ENCODE measurements at places on chromosomes 3 and 15. TPM values are rescaled to one million over a fixed set of nuclear protein-coding genes. Genes with fewer than 3 reads are reported as not detected.

Gene LOXL1
- 5.8 TPM for total RNA-seq

- DNase-seq, result no peak
Measured at GRCh38 chr15:68639926-68640600, 61.3 kb downstream of the CORO2B start.

Gene FAM81A
- 2.3 TPM for total RNA-seq

DNA sequence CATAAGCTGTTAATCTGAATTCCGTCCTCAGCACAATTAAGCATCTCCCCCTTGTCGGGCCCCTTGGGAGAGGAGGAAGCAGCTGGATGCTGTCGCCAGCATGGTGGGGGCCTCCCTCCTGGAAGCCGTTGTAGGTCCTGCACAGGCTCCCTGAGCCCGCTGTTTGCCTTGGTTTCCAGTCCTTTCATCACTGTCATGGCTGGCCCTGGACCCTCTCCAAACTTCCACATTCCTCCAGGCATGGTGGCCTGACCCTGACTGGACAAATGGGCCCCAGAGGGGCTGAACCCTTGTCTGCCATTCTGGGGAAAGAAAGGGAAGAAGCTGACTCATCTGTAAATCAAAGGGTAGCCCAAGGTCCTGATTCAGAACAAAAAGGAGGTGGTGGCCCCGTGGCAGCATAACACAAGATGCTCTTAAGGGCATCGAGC, 300.5 kb upstream of the LRRFIP2 start:
- DNase-seq, result no peak

- no peak for DNase-seq
Measured at GRCh38 chr3:144312702-144313101, 341.1 kb downstream of the DIPK2A start.

DNA sequence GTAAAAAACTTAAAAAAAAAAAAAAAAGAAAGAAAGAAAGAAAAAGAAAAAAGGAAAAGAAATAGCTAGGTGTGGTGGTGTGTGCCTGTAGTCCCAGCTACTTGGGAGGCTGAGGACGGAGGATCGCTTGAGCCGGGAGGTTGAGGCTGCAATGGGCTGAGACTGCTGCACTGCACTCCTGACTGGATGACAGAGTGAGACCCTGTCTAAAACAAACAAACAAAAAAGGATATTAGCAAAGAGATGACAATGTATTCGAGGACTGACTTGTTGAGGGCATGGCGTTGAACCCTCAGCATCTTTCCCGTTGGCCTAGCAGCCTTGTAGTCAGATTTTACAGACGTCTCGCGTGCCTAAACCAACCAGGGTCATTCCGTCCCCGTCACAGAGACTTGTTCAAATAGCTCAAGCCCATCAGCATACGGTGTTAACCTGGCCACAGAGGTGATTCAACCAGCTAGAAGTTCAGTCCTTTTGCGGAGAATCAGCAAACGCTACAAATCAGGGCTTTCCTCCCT, 528 bp upstream of the NIT2 start:
- no peak for DNase-seq

Gene LYZL4
- not detected for total RNA-seq

DNA sequence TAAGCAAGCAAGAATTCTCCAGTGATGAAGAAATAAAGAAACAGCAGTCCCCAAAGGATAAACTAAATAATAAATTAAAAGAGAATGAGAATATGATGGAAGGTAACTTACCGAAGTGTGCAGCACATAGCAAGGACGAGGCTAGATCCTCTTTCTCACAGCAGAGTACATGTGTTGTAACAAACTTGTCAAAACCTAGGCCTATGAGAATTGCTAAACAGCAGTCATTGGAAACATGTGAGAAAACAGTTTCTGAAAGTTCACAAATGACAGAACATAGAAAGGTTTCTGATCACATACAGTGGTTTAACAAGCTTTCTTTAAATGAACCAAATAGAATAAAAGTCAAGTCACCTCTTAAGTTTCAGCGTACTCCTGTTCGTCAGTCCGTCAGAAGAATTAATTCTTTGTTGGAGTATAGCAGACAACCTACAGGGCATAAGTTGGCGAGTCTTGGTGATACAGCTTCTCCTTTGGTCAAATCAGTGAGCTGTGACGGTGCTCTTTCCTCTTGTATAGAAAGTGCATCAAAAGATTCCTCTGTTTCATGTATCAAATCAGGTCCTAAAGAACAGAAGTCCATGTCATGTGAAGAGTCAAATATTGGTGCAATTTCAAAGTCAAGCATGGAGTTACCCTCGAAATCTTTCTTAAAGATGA, 4.5 kb upstream of the SCG5 start:
- no peak for DNase-seq

- DNase-seq, result no peak
Measured at GRCh38 chr15:51838270-51838669, 8.8 kb downstream of the TMOD3 start.

DNA sequence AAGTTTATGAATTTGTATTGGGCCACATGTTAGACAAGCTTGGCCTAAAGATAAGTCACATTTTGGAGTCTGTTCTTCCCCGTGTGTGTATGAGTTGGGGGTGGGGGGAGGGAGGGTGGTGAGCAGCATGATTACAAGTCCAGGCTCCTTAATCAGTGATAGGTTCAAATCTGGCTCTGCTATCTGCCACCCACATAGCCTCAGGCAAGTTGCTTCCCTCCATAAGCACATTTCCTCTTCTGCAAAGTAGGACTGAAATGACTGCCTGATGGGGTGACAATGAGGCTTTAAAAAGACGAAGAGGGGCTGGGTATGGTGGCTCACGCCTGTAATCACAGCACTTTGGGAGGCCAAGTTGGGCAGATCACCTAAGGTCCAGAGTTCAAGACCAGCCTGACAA, 1.1 kb upstream of the SPATA12 start:
- no peak for DNase-seq

DNA sequence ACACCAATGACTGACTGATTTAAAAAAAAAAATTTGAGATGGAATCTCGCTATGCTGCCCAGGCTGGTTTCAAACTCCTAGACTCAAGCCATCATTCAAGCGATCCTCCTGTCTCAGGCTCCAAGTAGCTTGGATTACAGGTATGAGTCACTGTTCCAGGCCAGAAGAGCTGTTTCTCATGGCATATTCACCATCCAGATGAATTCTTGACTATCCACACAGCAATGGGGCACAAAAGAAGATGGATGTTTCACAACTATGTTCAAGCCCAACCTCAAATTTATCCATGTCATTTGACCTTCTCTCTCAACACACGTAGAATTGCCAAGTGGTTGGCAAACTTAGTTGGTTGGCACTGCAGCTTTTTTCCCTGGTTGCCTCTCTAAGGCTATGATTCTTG, 40.6 kb downstream of the PRICKLE2 start:
- no peak for DNase-seq

GRCh38 chr15:29252234-29252633, 17.4 kb downstream of the NSMCE3 start:
- no peak for DNase-seq

DNA sequence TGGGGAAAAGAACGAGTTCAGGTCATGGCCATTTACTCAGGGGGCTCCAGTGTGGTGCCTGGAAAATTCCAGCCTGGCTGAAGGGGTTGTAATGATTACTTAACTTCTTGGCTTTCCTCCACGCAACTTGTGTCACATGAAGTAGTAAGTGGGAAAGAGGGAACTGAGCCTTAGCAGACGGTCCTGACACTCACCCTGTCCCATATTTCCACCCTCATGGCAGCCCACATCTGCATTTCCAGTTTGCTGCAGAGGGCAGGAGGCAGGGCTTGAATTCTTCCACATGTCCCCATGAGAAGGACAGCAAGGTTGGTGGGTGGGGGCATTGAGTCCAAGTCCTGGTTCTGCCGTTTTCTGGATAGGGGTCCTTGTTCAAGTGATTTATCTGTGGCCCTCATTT, 7.8 kb upstream of the CAMP start:
- DNase-seq, result no peak

Gene TMCO5A
- not detected for total RNA-seq

DNA sequence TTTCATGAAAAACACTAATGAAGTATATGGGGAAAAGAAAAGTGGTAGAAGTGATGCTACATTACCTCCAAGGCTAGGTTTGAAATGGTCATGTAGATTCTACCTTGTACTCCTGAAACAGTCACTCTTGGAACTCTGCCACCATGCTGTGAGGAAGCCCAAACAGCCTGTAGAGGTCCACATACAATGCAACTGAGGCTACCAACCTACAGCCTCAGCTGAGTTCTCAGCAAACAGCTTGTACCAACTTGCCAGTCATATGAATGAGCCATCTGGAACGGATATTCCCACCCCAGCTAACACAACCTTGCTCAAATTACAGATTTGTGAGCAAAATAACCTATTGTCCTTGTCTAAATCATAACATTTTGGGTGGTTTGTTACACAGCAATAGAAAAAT, 193.5 kb downstream of the ULK4 start:
- no peak for DNase-seq

Gene CA12
- 253 TPM for total RNA-seq

GRCh38 chr3:151558661-151559060, 97.8 kb upstream of the IGSF10 start:
- DNase-seq, result no peak

GRCh38 chr3:158532099-158532734, 38.8 kb upstream of the MLF1 start:
- no peak for DNase-seq

- DNase-seq, result no peak
Measured at GRCh38 chr3:184470551-184470950, 90.7 kb downstream of the CHRD start.

Data from lower leg skin (tissue), 4 donors.